Esophagus mucosa (tissue), 1 donor: ENCODE measurements at places on chromosomes 1 and 21.
A peak's percentile ranks its signal among the peaks of the same experiment; 100 is the strongest.

- no peak for ATAC-seq
These were observed 148.6 kb upstream of the CD34 start for GRCh38 chr1:208059409-208060001.

- no peak for ATAC-seq
These were observed 5.6 kb upstream of the PLCH2 start for GRCh38 chr1:2470290-2471158.

GRCh38 chr1:16013220-16013907 is 4.5 kb downstream of the HSPB7 start:
- ATAC-seq = peak; percentile 32

DNA sequence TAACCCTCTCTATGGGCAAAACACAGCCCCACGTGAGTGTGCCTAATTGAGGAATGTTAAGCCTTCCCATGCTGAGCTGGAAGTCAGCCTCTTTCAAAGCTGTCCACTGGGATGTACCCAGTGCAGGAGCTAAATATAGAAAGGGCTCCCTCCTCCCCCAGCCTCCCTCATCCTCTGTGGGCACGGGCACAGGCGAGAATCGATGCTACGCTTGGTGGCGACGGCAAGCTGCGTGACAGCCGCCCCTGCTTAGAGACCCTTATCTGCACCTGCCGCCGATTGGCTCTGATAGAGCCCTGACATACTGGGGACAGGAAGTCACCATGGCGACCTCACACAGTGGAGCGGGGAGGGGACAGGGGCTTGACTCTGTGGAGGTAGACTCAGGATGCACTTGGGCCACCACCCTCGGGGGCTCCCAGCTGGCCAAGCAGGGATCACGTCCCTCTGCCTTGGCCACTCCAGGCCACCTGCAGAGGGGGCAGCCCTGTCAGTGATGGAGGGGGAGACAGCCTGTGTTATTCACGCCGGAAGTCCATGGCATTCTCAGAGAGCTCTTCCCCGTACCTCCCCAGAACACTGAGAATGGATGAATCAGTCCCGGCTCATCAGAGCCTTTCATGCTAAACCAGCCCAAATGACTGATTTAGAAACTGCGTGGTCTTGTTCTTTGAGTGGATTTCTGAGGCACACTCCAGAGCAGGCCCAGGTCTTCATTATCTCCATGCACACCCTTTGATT is 84.8 kb downstream of the KCND3 start:
- no peak for ATAC-seq

DNA sequence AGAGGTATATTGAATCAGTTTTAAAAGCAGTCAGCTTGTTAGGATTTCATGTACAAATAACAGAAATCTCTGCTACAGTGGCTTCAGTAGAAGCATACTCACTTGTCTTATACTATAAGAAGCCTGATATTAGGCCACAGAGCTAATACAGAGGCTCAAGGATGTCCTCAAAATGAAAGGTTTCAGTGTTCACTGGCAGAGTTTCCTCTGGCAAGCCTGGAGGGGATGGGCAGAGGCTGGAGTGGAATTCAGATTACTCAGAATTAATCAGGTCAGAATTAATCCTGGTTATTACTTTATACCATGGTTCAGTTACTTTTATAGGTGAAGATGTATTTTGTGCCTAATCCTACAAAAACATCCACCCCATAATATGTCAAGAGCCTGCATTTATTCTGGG is 520.5 kb downstream of the USP25 start:
- ATAC-seq = peak; percentile 56

- no peak for ATAC-seq
These were observed 184.4 kb downstream of the SIPA1L2 start for GRCh38 chr1:232445361-232446106.

DNA sequence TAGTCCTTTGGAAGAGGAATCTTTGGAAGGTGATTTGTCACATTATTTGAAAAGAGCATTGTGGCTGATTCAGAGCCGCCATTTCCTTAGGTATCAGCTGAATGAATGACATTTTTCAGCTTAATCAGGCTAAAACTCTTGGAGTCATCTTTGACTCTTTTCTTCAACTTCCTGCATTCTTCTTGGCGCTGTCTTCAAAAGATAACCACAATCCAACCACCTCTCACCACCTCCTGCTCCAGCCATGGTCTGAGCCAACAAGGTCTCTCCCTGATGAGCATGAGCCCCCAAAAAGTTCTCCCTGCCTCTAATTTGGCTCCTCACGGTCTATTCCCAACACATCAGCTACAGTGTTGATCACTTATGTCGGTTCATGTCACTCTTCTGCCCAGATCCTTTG is 297.6 kb upstream of the RUNX1 start:
- no peak for ATAC-seq

- ATAC-seq = no peak
These were observed 17.4 kb downstream of the CACNA1S start for GRCh38 chr1:201094832-201095231.

GRCh38 chr1:33610864-33611455 is 138.5 kb downstream of the ZSCAN20 start:
- ATAC-seq = no peak

DNA sequence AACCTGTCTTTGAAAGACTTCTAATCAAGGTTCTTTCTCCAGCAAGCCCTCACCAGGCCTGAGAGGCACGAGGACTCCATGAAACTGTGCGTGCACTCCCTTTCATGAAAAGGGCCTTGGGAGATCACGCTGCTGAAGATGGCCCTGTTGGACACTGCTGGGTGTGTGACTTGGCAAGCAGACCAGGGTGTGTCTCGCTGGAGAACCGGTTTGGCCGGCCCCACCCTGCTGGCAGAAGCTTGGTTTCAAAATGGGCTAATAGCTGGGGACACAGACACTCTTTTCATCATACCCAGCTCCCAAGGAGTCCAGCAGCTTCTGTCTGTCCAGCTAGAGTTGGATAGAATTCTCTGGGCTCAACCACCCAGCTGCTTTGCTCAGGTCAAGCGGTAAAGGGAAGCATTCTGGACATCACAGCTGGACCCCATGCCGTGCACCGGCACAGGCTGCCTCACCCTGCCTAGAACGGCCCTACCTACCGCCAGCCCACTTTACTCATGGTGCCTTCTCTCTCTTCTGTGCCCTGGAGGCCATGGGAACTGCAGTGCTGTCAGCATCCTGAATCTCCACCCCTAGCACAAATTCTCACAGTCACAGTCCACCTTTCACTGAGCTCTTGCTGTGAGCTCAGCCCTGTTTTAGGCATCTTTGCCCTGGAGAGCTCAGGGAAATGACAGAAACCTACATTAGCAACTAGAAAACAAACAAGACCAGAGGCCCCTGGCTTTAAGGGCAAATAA is 24.6 kb downstream of the PKP1 start:
- ATAC-seq = peak; percentile 55

DNA sequence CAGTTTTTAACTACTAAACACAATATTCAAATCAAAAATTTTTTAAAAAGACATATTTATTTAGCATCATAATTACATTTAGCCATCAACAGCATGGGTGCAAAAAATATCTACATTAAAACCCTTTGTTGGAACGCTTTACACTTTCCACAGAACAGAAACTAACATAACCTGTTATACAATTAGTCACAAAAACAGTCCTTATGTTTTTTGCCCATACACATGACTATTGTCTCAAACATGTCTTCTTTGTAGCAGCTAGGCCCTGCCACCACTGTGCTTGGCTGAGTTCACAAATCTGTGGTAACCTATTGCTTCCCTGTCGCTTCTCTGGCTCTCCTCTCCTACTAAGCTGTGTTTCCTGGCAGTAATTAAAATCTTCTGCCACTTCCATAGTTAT is 1350.0 kb upstream of the ADGRL2 start:
- ATAC-seq = no peak

DNA sequence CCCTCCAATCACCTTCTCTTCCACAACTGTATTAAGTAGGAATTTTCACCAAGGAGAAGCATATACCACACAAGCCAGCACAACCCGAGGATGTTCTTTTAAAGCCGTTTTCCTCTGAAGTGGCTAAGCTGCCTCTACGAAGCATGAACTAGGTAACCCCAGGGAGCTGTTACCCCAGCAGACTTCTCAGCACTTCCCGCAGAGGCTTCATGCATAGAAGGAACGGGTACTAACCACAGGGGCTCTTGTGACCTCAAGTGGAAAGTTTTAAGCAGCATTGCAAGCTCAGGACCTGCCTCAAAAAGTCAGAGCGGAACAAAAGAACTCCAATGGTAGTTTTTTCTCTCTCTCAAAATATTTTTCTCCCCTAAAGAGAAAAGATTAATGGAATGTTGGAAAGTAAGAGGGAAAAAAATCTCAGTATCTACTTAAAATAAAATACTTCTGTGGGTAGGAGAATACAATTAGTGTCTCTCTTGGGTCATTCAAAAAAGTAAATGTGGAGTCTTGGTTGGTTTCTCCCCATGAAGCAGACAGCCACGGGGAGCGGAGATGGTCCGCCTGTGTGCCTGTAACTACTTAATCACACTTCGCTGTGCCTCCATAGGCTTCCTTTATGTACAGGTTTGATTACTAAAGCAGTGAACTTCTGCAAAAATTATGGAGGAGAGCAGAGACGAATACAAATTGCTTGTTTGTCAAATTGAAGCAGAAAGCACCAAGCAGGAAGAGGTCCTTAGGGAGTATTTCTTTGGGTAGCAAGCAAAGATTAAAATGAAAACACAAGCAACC is 40.9 kb downstream of the STX6 start:
- ATAC-seq = no peak

GRCh38 chr1:206821493-206821892 is 43.9 kb upstream of the IL20 start:
- no peak for ATAC-seq
